ENCODE measurements at places on chromosomes 2 and 18.

DNA sequence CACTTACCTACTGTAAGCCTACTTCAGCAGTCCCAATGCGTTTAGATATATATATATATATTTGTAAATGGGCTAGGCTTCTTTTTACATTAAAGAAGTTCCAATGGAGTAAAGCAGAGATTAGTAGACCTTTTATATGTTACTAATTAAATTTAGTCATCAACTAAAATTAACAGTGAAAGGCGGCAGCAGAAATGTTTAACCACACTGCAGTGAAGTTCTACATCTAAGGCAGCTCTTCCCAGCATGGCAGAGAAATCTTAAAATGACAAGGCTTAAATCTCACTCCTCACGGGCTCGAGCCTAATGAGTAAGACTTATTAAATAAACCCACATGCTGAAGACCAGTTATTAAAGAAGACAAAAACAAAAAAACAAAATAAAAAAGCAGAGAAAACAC, 19.1 kb upstream of the KANSL1L start:
- DNase-seq, result no peak

DNA sequence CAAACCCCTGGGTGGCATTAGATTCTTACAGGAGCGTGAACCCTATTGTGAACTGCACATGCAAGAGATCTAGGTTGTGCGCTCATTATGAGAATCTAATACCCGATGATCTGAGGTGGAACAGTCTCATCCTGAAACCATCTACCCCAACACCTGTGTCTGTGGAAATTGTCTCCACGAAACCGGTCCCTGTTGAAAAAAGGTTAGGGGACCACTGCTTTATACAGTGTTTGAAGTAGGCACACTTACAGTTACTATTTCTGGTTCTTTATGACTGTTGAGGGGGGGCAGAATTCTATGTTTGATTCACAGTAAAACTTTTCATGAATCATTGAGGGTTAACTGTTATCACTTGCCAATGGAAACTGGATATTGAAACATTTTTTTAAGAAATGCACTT, 72.0 kb downstream of the RIF1 start:
- no peak for DNase-seq

GRCh38 chr2:231387904-231388724, 7.4 kb upstream of the B3GNT7 start:
- DNase-seq, result no peak

- DNase-seq, result no peak
Observed at GRCh38 chr18:22711192-22711685, 221.9 kb upstream of the RBBP8 start.

DNA sequence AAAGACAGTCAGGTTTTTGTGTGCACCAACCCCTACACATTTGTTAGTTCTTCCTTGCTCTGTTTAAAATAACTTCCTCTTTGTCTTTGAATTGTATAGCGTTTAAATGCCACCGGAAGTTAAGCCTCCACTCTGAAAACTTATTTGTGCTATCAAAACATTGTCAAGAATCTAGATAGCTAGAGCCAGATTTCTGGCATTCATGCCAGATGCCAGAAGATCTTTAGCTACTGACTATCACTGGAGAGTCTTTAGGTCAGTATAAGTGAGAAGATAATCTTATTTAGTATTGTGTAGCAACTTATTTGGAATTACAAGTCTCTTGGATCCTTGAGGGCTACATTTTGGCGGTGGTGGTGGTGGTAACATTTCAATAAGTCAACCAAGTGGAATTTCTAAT, 63.4 kb upstream of the ADAM23 start:
- no peak for DNase-seq

GRCh38 chr2:6562771-6563170, 302.9 kb downstream of the CMPK2 start:
- DNase-seq, result no peak
